Type B pancreatic cell (in vitro differentiated cells): ENCODE measurements at places on chromosomes 6 and 20.

GRCh38 chr20:57173041-57173440 lies 93.4 kb downstream of the BMP7 start:
- no peaks in the 10 kb centered on the region for H3K27me3 ChIP-seq
- peaks cover 49% of the 10 kb centered on the region for H3K36me3 ChIP-seq
- no peak overlapping the region for H3K4me3 ChIP-seq

- no peaks in the 10 kb centered on the region for H3K4me1 ChIP-seq
- H3K36me3 ChIP-seq: peaks cover 13% of the 10 kb centered on the region
- H3K27me3 ChIP-seq: no peaks in the 10 kb centered on the region
- no peak overlapping the region for H3K27ac ChIP-seq
- no peak overlapping the region for H3K4me3 ChIP-seq
- DNase-seq: no peak
These were observed 362.8 kb downstream of the ESR1 start for GRCh38 chr6:152170313-152170701.

DNA sequence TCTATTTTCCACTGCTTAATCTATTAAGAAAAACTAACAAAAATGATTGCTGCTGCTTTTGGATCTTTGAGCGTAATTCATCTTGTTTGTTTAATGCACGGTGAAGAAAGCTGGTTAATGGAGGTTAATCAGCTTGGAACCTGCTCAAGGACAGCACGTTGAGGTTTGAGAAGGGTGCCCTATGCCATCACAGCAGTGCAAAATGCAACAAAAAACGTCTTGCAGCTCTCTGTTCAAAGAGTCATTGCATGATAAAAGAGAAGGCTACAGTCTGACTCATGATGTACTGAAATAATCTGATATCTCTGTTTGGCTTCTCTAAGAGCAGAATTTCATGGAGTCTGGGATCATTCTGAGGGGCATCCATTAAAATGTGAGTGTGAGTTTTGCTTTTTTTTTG lies 80.6 kb upstream of the PREP start:
- no peak for DNase-seq
- no peak overlapping the region for H3K27ac ChIP-seq
- H3K27me3 ChIP-seq: peaks cover 6% of the 10 kb centered on the region
- no peak overlapping the region for H3K4me3 ChIP-seq
- H3K4me1 ChIP-seq: peaks cover 22% of the 10 kb centered on the region
- H3K36me3 ChIP-seq: no peaks in the 10 kb centered on the region

GRCh38 chr6:136371959-136372358 lies 82.3 kb upstream of the BCLAF1 start:
- no peak overlapping the region for H3K27ac ChIP-seq
- peaks cover 5% of the 10 kb centered on the region for H3K4me1 ChIP-seq
- H3K4me3 ChIP-seq: no peak overlapping the region
- no peak for DNase-seq
- H3K36me3 ChIP-seq: peaks cover 5% of the 10 kb centered on the region

DNA sequence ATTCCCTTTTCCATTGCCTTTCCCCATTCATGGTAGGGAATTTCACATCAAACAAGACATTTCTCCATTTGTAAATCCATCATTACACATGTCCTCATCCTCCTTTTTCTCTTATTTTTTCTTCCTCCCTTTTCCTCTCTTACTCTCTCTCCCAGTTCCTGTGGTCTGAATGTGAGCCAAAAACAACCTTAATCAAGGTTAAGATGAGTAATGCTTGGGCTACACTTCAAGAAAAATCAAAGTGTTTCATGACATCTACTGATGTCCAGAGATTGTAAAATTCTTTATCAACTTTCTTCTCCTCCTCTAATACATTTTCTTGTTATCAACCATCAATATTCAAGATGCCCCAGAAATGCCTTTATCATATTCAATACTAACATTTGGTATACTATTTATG lies 208.0 kb upstream of the PRND start:
- no peak overlapping the region for H3K27ac ChIP-seq
- peaks cover 4% of the 10 kb centered on the region for H3K36me3 ChIP-seq
- H3K4me3 ChIP-seq: no peak overlapping the region
- peaks cover 12% of the 10 kb centered on the region for H3K27me3 ChIP-seq

- no peaks in the 10 kb centered on the region for H3K36me3 ChIP-seq
- peaks cover 3% of the 10 kb centered on the region for H3K27me3 ChIP-seq
- no peak overlapping the region for H3K27ac ChIP-seq
- H3K4me3 ChIP-seq: no peak overlapping the region
- DNase-seq: no peak
These were observed 36.8 kb upstream of the RGS17 start for GRCh38 chr6:153167907-153168306.

- DNase-seq: no peak
- H3K36me3 ChIP-seq: no peaks in the 10 kb centered on the region
- H3K27me3 ChIP-seq: peaks cover 99% of the 10 kb centered on the region
- peak overlapping the region; percentile 68 for H3K4me3 ChIP-seq
- peak overlapping the region; percentile 78 for H3K27ac ChIP-seq
These were observed 27.6 kb downstream of the TFAP2B start for GRCh38 chr6:50846144-50846851.

DNA sequence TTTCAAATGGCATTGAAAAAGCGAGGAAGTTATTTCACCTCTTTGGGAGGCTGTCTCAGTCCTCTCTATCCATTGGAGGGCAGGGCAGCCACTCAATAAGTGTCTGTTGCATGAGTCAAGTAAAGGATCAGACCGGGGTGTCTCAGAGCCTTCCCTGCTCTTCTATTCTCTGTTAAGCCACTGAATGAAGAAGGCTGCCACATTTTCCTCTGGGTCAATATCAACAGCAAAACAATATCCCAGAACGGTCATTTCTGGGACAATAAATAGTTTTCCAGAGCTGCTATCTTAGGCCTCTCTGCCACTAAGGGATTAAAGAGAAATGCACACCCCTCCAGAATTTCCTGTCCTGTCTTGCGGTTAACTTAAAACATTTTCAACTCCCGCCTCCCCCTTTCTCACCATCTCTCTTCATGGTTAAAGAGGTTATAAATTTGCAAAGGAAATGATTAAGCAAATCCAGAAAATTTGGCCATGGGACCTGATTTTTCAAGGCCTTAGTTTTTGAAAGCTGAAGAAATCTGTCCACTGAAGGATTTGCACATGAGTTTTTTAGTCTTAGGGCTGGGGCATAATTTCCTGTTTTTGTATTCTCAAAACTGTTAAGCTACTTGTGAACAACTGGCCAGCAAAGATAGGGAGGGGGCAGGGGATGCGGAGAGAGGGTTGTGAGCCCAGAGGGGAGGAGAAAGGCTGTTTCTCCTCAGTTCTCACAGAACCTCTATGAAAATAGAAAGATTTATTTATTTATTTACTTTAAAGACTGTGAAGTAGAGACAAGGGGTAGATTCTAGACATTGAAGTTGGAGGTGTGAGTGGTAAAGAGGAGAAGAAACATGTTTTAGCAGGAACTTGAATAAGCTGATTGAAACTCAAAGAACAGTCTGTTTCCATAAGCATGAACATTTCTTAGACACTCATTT lies 135.7 kb downstream of the BCAS1 start:
- H3K4me1 ChIP-seq: peaks cover 16% of the 10 kb centered on the region
- H3K27ac ChIP-seq: no peak overlapping the region
- H3K27me3 ChIP-seq: no peaks in the 10 kb centered on the region
- H3K36me3 ChIP-seq: no peaks in the 10 kb centered on the region
- H3K4me3 ChIP-seq: no peak overlapping the region

- DNase-seq: no peak
- H3K36me3 ChIP-seq: no peaks in the 10 kb centered on the region
- peaks cover 77% of the 10 kb centered on the region for H3K27me3 ChIP-seq
- no peaks in the 10 kb centered on the region for H3K4me1 ChIP-seq
- no peak overlapping the region for H3K4me3 ChIP-seq
- H3K27ac ChIP-seq: no peak overlapping the region
These were observed 4.4 kb upstream of the RAET1L start for GRCh38 chr6:150029749-150030148.

DNA sequence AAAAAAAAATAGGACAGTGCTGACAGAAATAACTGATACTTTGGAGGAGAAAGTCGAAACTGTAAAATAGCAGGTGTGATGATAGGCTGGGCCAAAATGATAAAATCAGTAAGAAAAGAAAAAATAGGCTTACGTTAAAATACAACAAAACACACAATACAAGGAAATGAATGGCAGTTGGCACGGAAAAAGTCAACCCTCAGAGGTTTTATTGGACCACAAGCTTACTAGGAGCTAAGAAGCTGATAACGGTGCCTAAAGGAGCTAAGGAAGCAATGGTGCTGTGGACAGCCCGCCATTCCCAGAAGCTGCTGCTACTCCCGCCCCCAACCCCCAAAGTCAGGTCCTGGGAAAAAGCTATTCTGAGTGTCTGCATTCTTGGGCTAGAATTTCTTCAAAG lies 55.9 kb upstream of the RNF146 start:
- no peaks in the 10 kb centered on the region for H3K4me1 ChIP-seq
- H3K27ac ChIP-seq: no peak overlapping the region
- DNase-seq: no peak
- no peaks in the 10 kb centered on the region for H3K36me3 ChIP-seq
- no peak overlapping the region for H3K4me3 ChIP-seq

DNA sequence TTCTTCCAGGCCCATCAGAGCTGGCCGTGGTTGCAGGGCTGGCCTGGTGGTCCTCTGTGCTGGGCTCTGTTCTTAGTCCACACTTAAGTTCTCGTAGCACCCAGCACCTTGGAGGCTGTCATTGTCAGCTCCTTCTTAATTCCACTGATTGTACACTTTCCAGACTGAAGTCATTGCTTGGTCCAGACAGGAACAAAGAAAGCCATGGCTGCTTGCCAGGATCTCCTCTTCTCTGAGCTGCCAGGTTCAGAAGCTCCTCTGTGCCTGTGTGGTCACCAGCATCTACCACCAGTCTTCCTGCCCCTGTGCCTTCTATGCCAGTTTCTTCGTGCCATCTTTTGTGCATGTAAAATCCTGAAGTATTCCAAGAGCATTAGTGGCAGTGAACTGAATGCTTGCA lies 39.5 kb upstream of the PCMTD2 start:
- no peak overlapping the region for H3K27ac ChIP-seq
- no peak overlapping the region for H3K4me3 ChIP-seq
- H3K4me1 ChIP-seq: peaks cover 16% of the 10 kb centered on the region
- peaks cover 25% of the 10 kb centered on the region for H3K27me3 ChIP-seq
- no peaks in the 10 kb centered on the region for H3K36me3 ChIP-seq
- no peak for DNase-seq
